Stimulated activated CD8-positive, alpha-beta memory T cell treated with anti-CD3 and anti-CD28 coated beads, Interleukin-7, amount 100 ng/mL, for 48 hours (primary cell): ENCODE measurements at places on chromosomes 2 and 18.

DNA sequence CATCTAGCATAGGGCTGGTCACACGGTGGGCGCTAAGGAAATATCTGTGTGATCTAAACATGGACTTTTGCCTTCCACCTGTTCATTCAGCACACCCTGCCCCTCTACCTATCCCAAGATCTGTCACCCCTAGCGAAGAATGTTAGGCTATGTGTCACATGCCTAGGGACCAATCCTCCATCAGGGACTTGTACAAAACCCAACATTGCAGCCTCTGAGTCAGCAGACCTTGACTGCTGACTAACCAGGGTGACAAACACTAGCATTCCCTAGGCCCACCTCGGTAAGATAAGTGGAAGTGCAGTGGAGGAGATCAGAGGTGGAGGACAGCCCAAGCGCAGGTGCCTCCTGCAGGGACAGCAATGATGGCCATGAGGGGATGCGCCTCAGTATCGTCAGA is 99.2 kb downstream of the SOX11 start:
- DNase-seq: no peak

DNA sequence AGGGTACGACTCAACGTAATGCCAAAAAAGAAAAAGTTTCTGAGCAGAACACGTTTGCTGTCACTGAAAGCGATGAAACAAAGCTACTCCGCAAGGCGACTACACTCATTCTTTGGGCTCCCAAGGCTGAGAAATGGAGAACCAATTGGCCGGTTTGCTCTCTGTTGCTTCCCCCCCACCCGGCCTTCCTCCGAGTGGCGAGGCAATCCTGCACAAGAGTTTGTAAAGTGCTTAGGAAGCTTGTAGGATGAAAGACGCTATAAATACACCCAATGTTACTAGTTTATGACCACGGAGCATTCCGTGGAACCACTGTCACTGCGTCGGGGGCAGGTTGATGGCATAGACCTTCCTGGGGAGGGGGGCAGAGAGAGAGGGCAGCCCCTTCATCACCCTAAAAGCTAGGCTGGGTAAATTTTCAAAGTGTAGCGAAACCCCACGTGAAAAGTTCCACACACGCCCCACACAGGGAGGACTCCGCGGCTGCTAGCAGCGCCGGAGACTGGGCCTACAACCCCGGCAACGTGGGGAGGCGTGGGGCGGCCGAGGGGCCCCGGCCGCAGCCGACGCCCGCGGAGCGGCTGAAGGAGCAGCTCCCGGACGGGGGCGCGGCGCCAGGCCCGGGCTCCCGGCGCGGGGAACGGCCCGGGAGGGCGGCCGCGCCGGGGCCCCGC is 915 bp downstream of the CUL3 start:
- DNase-seq: no peak

GRCh38 chr2:165032559-165032958 is 77.2 kb upstream of the SLC38A11 start:
- no peak for DNase-seq

GRCh38 chr2:36783246-36783645 is 86.7 kb downstream of the VIT start:
- DNase-seq: no peak

GRCh38 chr2:240932724-240933047 is 26.6 kb downstream of the CROCC2 start:
- no peak for DNase-seq

GRCh38 chr2:240816584-240817495 is 3.2 kb downstream of the KIF1A start:
- no peak for DNase-seq
